ENCODE measurements at places on chromosomes 11 and 22.

- no peak for DNase-seq
These were observed 34.4 kb downstream of the TNRC6B start for GRCh38 chr22:40212121-40212520.

DNA sequence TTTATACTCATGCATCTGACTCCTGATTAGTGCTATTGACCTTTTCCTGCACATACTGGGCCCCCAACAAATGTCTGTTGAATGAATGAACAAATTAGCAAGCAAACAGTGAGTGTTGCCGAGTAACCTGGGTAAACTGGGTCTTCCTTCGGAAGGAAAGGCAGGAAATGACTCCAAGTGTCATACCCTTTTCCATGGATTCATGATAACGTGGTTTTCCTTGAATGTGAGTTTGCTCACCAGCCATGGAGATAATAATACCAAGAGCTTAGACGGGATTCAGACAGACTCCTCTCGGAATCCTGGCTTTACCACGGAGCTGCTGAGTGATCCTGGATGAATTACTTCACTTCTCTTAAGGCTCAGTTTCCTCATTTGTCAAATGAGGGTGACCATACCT lies 16.7 kb downstream of the TECTA start:
- no peak for DNase-seq

DNA sequence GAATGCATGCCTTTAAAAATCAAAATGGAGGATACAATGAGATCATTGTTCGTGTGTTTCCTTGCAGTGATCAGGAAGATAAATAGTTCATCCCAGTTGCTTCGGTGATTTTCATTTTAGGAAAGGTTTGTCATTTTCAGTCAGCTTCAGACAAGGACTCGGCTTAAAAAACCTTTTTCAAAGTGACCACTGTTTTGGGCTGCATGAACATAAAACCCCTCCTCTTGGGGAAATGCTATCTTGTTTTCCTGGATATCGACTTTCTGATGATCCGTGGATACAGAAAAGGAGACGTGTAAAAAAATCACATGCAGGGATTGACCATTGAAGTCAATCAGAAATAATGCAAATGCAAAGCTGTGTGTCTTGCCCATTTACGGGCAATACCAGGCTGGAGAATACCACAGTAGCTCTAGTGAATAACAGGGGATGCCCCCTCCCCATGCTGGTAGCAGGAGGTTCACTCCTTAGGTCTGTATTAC lies 146.8 kb downstream of the MAML2 start:
- no peak for DNase-seq

- no peak for DNase-seq
These were observed 29.9 kb upstream of the COMT start for GRCh38 chr22:19911540-19912270.

DNA sequence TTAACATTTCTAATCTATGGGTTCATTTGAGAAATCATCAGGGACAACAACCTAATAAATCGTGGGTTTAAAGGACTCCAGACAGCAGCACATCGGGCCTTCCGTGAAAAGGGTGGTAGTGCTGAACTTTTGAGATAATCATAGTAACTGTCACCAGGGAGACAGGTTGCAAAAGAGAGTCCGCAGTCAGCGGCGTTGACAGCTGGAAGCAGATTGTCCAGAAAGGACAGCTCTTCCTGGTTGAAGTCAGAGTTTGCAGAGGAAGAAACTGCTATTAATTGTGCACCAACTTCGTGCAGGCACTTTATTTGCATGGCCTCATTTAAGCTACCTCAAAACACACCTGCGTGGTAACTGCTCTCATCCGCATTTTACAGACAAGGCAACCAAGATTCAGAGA lies 20.5 kb upstream of the ISX start:
- no peak for DNase-seq

- no peak for DNase-seq
These were observed 20.1 kb upstream of the SMIM35 start for GRCh38 chr11:118106789-118107335.

- no peak for DNase-seq
These were observed 335 bp downstream of the ZNF408 start for GRCh38 chr11:46701078-46701654.

- no peak for DNase-seq
These were observed 546 bp downstream of the DRAP1 start for GRCh38 chr11:65919573-65920371.

DNA sequence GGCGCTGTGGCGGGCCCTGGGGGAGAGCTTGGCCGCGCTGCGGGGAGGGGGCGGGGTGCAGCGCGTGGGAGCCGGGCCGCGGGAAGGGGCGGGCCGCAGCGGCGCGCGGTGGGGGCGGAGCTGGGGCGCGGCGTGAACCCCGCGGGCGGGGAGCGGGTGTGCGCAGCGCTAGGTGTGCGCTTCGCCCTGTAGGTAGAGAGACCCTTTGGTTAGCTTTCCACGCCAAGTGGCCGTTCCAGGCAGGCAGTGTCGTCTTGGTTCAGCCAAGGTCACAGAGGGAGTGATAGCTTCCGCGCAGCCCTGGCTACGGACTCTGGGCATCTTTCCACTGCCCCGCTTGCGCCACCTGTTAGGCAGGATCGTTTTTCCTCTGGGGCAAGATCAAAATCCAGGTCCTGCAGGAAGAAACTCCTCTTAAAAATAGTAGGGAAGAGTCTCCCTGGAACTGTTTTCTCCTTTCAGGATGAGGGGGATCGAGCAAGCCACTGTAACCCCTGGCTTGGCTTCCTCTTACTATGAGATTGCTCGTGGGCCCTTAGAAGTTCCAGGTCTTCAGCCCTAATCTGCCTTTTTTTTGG lies 434 bp downstream of the BANF1 start:
- no peak for DNase-seq

- DNase-seq: no peak
These were observed 1.5 kb downstream of the GALNT18 start for GRCh38 chr11:11620173-11620920.

DNA sequence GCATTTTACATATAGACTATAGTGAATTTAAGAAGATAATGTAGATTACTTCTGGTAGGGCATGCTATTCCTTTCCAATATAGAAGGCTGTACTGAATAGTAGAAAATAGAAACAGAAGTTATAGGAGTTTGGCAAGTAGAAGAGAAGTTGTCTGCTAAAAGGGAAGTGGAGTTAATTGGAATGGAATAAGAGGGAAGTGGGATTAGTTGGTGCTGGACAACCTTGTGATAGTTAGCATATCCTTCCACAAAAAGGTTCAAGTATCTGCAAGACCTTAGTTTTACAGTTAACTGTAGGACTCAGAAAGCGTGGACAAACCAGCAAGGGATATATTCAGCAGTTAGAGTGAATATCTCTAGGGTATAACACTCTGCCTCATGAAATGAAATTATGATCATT lies 185.5 kb downstream of the SWAP70 start:
- no peak for DNase-seq
